ENCODE measurements at places on chromosomes 5 and 9.

GRCh38 chr5:147512659-147513379 lies 3.0 kb upstream of the DPYSL3 start:
- DNase-seq = no peak

DNA sequence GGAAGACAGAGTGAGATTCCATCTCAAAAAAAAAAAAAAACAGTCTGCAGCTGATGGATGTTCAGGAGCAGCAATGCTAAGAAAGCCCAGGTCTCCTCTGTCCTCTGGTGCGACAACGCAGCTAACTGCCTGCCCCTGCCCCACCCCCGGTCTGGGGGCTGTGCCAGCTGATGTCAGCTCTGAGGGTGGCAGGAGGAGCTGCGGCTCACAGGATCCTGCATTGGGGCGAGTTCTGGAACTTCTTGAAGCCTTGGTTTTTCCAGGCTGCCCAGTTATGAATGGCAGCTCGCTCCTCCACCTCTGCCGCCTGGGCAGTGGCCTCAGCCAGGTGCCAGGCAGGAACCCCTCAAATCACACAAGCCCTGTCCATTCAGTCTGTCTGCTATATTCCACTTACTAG lies 113.5 kb downstream of the ROR2 start:
- no peak for DNase-seq

DNA sequence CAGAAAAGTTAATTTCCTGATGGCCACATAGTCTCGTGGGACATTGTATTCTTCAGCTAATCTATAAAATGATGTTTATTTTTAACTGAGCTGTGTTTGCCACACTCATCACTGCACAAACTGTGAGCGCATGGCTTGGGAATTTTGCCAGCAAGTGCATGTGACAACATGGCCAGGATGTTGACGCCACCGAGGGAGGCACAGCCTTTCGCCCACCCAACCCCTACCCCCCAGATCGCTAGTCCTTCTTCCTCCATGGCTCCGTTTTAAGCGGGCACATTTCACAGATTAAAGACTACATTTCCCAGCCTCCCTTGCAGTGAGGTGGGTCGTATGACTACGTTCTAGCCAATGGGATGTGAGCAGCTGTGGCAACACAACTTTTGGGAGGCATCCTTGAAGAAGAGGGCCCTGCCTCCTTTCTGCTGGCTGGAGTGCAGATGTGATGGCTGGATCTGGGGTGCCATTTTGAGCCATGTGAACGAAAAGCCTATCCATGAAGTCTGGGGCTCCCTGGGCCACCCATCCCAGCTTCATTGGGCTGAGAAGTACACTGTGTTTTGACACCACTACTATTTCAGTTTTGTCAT lies 7.9 kb downstream of the NRARP start:
- DNase-seq = peak; percentile 63

DNA sequence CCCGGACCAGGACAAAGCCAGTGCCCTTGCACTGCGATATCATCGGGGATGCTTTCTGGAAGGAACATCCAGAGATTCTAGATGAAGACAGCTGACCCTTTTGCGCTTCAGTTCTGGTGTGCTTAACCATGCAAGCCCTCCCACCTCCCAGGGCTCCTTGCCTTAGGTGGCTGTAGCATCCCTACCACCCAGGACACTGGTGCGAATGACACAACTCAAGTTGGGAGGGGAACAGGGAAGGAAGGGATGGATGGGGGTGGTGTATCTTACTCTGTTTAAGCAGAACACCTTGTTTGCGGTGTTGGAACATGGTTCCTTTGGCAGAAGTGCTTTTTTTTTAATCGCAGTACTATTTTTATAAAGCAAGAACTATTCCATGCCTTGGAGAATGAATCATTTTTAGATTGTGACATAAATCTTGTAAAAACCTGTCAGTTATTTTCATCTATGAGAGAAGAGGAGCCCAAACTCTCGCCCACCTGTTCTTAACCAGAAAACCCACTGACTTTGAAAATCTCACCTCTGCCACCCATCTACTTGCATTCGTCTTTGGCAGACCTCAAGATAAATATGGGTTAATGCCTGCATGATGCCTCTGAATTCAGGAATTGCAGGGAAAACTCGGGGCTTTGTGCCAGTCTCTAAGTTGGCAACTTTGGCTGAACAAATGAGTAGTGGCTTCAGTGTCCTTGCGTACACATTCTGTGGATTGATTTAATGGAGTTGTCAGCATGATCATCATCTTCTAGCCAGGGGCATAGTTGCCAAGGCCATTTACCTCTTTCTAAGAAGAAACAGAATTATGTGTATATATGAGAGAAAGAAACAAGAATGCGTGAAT lies 3.9 kb upstream of the LSM11 start:
- no peak for DNase-seq

- peak; percentile 15 for DNase-seq
Measured at GRCh38 chr9:103397868-103398600, 402.9 kb downstream of the CYLC2 start.

- no peak for DNase-seq
Measured at GRCh38 chr9:4663956-4664355, 1.9 kb downstream of the PLPP6 start.

GRCh38 chr5:57940236-57940635 lies 457.6 kb upstream of the ACTBL2 start:
- DNase-seq = no peak

DNA sequence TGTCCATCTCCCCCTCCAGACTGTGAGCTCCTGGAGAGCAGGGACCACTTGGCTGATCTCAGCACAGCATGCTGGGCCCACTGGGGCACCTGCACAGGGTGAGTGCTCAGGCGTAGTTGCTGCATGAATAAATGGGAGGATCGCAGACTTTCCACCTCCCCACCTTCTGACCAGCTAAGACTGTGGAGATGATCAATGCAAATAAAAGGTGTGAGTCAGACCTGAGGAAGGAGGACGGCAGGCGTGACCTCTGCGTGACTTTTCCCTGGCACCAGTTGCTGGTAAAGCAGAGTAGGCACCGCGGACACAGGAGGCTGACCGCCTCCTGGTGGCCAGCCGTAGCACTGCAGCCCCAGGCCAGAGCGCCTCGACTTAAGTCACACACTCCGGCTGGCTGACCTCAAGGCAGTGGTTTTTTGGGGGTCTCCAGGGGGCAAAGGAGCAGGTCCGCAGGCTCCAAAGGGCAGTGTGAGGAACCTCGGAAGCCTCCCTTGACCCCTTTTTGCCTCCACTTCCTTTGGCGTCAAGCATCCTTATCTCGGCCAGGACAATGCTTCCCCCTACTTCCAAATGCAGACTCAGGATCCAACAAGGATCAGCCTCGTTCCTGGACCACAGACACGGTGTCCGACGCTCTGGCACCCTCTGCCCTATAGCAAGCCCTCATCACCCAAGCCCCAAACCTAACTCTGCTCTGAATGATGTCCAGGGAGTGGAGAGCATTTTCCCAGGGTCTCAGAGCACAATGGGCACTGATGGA lies 12.7 kb upstream of the TDRD7 start:
- no peak for DNase-seq

- DNase-seq = no peak
Measured at GRCh38 chr5:73793911-73794310, 167.9 kb downstream of the ARHGEF28 start.

DNA sequence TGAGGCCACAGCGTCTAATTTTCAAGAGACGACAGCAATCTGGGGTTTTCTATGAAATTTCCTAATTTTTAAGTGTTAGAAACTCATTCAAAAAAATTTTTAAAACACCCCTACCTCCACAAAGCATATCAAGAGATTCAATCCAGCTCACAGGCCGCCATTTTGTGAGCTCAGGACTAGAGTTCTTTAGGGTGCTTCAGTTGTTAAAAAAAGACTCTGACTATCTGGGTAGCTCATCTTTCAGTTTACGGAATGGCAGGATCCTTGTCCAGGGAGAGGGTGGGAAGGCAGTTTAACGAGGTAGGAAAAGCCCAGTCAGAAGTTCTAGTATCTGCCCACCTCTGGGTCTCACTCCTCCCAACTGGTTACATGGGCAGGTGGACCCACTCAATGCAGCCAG lies 43.1 kb downstream of the CAMK2A start:
- DNase-seq = no peak

GRCh38 chr5:177980743-177981151 lies 15.3 kb downstream of the PROP1 start:
- no peak for DNase-seq

- DNase-seq = no peak
Measured at GRCh38 chr5:219991-220390, 1.9 kb downstream of the SDHA start.

DNA sequence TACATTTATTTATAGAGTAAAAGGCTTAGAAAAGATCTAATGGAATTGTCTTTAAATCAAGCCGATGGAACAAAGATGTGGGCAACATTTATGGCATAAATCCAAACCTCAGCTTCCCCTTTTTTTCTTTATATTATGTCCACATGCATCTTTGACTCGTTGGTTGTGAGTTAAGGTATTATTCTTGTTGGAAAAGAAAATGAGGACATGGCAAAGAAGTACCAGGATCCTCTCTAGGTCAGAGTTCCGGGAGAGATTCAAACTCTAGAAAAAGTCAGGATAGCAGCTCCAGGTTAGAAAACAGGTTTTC lies 508 bp upstream of the NME5 start:
- no peak for DNase-seq

DNA sequence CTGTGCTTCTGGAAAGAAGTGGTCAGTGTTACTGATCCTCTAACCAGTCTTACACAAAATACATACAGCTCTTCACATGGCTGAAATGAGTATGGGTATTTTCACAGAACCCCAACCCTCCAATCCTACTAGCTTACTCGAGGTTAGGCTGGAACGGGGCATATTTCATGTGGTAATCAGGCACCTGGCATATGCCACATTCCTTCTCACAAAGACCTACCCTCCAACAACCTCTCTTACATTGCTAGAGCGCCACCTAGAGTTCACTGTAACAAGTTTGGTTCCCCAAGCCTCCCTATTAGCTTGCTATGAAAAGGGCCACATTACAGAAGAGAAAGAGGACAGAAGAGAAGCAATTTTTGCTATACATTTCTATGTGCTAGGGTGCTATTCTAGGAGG lies 597.3 kb downstream of the PRELID2 start:
- DNase-seq = peak; percentile 17

GRCh38 chr5:117776977-117777376 lies 1202.4 kb upstream of the SEMA6A start:
- no peak for DNase-seq

DNA sequence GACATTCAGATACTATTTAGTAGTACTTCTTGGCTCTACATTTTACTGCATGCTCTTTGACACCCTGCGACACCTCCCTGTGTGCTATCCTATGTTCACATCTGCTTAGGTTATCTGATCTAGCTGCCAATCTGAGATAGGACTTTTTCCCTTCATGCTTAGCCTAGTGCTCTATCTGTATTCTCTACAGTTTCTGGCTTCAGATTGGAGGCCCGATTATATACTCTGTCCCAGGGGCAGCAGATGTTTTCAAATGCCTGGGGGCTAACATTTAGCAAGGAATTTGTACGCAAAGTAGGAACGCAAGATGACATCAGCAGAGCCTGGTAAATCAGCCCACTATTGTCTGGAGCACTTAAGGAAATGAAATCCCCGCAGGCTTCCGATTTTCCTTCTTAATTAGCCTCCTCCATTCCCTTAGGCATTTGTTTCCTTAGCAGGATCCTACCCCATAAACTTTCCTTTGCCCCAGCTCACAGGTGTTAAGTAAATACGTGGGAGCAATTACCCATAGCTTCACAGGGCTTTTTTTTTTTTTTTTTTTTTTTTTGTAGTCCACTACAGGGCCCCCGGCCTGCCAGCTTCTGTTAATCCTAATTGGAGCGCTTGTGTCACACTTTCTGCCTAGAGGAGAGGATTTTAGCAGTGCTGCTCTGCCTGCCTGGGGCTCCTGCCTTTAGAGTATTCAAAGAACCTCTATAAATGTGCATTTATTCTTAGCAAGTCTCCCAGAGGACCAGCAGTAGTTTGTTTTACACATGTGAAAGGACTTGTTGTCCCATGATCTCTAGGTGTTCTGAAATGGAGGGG lies 61.1 kb upstream of the LPAR1 start:
- DNase-seq = no peak

DNA sequence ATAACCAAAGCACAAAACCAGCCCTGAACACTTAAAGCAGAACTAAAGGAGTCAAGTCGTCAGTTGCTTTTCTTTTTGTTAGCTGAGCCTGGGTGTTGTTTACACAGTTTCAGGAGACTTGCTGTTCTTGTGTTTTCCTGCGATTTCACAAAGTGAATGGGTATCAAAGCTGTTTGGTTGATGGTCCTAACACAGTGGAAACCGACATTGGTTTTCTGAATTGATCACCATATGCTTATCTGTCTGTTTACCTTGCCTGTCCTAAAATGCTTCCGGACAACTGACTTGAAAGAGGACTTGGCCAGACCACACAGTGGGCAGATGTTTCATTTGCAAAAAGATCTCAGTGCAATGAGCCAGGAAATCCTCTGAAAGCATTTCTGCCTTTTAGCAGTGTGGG lies 676.4 kb downstream of the PRELID2 start:
- no peak for DNase-seq

DNA sequence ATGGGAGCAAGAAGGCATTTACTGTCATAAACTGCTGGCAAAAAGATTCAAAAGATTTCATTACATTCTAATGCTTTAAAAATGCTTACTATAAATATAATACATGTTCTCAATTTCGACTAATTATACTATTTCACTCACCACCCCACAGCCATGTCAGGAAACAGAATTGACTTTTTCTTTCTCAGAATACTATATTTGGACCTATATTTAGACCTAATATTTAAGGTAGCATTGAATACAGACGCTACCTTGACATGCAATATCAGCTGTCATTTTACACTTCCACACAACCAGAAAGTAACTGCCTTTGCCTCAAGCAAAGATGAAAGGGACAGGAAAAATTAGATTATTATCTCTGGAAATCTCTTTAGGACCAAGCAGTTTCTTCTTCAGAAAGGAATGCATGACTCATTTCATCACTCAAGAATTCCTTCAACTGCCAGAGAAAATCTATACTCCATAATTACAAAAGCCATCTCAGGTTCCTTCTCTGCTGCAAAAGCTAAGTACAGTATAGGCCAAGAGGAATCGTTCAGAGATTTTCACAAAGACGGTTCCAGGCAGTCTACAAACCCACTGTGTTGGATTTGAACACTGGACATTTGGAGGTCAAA lies 11.8 kb upstream of the UBE2QL1 start:
- DNase-seq = no peak

DNA sequence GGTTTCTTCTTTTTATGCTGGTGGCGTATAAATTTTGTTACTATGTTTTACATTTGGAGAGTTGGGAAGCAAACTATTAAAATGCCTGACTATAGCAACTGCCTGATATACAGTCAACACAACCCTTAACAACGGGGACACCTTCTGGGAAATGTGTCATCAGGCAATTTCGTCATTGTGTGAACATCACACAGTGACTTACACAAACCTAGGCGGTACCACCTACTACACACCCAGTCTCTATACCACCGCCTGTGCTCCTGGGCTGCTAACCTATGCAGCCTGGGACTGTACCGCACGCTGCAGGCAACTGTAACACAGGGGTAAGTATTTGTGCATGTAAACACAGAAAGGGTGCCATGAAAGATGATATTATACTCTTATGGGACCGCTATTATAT lies 1.3 kb upstream of the CDHR2 start:
- DNase-seq = no peak

- DNase-seq = no peak
Measured at GRCh38 chr5:96331210-96331609, 101.8 kb downstream of the PCSK1 start.

- no peak for DNase-seq
Measured at GRCh38 chr5:176549871-176550270, 729 bp downstream of the CDHR2 start.

- no peak for DNase-seq
Measured at GRCh38 chr9:86079865-86080469, 19.4 kb downstream of the GOLM1 start.

- no peak for DNase-seq
Measured at GRCh38 chr5:33369485-33370465, 71.0 kb upstream of the TARS1 start.

Data from NCI-H2171 (cell line).